NK-92 treated with Interleukin-12 subunit alpha and Interleukin-12 subunit beta, amount 100 ng/mL, for 24 hours (cell line): ENCODE measurements at places on chromosomes 11 and 22.

DNA sequence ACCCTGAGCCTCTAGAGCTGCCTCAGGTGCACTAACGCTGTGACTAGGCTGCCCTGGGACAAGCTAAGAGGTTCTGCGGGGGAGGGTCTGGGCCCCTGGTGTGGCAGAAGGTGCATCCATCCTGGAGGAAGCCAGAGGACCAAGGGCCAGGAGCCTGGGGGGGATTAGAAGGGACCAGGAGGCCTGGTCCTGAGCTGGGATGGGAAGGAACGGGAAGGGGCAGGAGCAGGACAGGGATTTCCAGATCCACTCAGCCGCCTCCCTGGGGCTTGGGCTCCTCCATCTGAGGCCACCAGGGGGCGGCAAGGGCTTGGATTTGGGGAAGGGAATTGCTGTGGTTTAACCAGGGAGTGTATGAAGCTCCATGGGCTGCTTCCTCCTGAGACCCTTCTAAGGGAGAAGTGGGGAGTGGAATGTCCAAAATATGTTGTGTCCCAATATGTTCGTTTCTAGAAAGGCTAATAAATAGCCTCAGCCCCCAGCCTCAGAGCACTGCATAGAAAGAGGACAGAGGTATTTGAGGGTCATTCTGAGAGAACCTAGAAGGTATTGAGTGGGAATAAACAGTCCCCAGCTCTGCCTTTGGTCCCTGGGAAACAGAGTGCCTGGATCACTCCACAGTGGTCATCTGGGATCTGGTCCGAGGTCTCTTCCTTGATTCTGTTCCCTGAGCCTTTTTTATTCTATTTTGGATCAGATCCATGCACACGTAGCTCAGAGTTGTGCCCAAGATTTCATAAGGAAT, 17.4 kb upstream of the PRAME start:
- DNase-seq, result no peak

DNA sequence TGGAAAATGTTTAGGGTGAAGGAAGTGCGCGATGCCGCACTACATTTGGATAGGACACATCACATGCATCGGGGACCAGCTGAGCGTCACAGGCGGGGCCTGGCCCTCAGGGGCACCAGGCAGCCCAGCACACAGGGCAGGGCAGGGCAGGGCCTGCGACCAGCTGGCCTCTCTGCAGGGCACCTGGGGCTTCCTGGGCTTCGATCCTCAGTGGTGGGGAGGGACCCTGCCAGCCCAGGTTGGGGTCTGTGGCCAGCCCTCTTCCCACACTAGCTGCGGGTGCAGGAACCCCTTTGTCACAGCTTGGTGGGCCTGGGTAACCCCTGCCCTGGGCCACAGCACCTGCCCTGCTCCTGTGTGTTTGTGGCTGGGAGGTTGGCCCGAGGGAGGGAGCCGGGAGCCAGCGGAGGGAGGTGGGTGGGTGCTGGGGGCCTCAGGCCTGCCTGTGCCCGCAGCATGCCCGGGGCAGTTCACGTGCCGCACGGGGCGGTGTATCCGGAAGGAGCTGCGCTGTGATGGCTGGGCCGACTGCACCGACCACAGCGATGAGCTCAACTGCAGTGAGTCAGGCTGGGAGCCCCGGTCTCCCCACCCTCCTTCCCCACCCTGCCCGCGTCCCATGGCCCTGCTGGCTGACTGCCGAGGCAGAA, 37.9 kb downstream of the ST14 start:
- no peak for DNase-seq

DNA sequence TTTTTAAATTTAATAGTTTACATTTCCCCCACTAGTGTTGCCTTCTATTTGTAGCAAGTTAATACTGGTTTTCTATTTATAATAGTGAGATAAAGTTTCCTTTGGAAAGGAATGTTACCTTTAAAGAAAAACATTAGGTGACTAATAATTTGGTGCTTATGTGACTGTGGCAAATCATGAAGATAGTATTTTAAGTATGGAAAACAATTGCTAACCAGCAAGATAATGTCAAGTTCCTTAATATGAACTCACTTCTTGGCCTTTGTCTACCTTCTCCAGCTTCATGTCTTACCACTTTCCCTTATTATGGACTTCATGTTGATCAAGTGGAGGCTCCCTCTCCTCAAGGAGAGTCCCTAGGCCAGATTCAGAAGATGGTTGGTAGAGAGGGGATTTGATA, 27.2 kb downstream of the ARHGEF12 start:
- DNase-seq, result no peak

DNA sequence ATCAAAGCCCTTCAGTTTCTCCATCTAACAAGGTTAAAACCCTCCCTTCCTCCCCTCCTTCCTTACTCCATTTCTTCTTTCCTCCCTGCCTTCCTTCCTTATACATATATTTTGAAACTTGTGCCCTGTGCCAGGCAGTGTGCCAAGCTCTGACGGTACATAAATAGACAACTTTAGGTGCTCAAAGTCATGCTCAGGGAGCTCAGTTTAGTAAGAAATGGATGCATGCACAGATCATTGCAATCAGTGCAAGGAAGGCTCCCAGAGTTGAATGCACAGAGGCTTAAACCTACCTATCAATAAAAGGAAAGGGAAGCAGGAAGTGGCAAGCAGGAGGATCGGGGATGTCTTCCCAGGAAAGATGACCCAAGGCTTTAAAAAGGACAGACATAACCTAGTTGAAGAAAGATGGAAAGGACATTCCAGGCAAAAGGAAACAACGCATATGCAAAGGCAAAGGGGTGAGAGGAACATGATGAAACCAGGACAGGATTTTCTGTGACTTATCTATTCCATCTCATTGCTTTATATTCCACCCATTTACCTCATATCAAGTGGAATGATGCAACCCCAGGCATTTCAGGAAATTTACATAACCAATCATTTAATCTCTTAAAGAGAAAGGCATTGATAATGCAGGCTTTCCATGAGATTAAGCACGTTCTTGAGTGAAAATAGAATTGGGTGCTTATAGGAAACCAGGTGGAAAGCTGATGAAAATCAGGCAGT, 13.2 kb downstream of the FZD4 start:
- no peak for DNase-seq

GRCh38 chr11:128361451-128362020, 225.8 kb downstream of the ETS1 start:
- no peak for DNase-seq

- DNase-seq, result no peak
Measured at GRCh38 chr22:21915624-21916308, 36.9 kb downstream of the PPM1F start.

DNA sequence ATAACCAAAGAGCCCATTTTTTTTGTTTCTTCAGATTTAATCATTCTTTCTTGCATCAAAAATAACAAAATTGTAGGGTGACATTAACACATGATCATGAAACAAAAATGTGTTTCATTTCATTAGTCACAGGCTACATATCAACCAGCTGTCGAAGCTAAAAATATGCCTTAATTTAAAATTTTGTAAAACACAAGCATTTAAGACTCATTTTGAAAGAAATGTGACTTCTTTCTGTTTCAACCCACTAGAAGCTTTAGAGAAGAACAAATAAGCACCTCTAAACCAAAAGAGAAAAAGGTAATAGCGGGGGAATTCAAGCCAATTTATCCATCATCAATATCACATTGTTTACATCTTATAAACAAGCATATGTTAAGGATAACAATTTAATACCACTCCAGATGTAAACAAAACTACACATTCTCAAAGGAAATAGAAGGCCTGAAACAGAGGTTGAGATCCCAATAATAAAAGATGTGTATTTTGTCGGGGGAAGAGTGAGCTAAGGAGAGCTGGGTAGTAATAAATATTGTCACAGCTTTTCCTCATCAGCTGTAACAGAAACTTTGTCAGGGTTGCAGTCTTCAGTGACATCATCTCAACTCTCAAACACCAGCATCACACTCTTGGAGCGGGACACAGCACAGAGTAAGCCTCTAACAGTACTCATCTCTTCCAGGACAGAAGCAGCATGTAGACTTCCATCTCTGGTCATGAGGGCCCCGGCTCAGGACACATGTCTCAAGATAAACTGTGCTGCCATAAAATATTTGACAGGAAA, 42.0 kb downstream of the ALG9 start:
- DNase-seq, result no peak

GRCh38 chr11:2074266-2074825, 64.8 kb downstream of the IGF2 start:
- no peak for DNase-seq

DNA sequence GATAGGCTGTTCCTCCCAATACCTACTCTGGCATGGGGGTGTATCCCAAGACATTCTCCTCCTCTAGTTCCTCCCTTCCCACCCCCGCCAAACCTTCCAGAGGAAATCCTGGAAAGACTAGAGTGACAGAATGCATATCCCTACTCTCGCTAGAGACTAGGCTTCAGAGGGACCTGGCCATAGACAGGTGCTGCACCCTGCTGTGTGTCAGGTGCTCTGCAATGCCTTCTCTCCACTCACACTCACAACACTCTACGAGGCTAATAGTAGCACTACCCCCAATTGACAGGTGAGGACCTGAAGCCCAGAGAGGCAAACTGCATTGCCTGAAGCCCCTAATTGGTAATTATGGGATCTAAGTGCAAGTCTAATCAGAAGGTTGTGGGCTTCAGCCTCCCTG, 46.2 kb upstream of the LMO1 start:
- DNase-seq, result no peak

- DNase-seq, result no peak
Measured at GRCh38 chr11:118156531-118157185, 4.0 kb upstream of the SCN4B start.

- no peak for DNase-seq
Measured at GRCh38 chr11:130166457-130166784, 6.8 kb downstream of the ST14 start.

- no peak for DNase-seq
Measured at GRCh38 chr11:119051440-119052162, 5.4 kb downstream of the HYOU1 start.

DNA sequence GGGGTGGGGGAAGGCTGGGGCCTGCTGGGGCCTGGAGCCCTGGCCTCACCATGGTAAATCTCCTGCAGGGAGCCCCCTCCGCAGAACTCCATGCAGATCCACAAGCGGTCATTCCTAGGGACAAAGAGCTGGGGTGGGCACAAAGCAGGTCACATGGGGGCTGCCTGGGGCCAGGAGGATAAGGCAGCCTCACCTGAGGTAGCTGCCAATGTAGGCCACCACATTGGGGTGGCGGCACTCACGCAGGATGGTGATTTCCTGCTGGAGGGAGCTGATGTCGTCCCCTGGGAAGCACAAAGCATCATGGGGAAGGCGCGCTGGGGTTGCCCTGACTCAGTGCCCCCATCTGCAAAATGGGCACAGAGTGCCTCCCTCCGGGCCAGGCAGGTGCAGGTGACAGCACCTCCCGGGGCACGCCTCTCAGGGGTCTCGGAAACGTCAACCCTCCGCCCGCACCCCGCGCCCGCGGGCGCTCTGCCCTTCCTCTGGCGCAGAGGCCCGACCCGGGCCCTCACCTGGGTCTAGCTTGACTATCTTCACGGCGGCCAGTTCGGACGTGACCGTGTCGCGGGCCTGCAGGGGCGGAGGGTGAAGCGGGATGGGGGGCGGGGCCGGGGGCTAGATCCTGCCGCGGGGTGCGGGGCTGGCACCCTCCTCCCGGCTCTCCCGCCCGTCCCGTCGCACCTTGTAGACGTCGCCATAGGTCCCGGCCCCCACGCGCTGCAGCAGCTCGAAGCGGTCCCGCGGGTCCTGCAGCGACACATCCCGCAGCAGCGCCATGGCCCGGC, 450 bp downstream of the MAP4K2 start:
- no peak for DNase-seq
